Sciatic nerve (tissue), 2 donors: ENCODE measurements at places on chromosomes 3 and 15.

DNA sequence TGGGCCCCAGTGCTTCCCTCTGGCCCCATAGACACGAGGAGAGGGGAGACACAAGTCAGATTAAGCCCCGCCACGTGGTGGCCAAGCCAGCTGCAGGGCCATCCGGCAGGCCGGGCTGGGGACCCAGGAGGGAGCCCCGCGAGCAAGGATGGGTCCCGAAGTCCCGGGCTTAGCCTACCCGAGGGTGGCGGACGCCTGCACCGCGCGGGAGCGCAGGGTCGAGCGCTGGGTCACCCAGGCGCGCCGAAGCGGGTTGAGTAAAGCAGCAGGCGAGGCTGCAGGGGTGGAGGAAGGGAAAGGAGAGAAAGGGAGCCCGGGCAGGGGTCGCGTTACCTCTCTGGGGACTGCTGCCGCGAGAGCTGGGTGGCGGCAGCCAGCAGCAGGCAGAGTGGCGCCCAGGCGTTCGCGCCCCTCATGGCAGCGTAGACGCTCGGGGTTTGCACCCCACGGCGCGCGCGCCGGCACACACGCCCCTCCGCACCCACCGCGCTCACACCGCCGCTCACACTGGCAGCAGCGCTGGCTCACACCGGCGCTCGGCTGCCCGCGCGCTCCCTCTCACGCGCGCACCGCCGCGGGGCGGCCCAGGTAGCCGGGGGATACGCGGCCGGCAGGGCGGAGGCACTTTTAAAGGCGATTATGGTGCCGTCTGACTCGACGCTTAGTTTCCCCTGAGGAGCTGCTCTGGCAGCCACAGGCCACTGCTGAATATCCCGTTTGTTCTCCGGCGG lies at the start of gene PCOLCE2:
Gene PCOLCE2, minus strand, starts transcription at position 603 of the 731 bp plus-strand sequence. Its CDS starts 187 bp downstream, at position 416.
- DNase-seq = no peak

DNA sequence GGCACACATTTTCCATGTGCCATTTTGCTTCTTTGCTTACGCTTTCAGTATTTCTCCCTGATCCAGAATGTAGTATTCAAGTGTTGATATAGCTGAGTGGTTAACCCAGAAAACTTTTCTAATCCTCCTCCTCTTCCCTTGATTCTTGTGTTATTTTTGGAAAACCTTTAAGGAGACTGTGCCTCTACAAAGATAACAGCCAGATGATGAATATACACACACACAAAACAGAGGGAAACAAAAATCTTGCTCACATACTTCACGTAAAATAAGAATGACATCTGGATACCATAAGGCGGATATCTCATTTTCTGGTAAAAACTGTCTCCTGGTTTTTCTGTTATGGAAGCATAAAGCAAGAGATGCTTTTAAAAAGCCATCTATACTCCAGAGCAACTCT lies 295.8 kb upstream of the THBS1 start:
- no peak for DNase-seq

GRCh38 chr3:184677344-184678316 lies 34.2 kb downstream of the MAGEF1 start:
- no peak for DNase-seq

DNA sequence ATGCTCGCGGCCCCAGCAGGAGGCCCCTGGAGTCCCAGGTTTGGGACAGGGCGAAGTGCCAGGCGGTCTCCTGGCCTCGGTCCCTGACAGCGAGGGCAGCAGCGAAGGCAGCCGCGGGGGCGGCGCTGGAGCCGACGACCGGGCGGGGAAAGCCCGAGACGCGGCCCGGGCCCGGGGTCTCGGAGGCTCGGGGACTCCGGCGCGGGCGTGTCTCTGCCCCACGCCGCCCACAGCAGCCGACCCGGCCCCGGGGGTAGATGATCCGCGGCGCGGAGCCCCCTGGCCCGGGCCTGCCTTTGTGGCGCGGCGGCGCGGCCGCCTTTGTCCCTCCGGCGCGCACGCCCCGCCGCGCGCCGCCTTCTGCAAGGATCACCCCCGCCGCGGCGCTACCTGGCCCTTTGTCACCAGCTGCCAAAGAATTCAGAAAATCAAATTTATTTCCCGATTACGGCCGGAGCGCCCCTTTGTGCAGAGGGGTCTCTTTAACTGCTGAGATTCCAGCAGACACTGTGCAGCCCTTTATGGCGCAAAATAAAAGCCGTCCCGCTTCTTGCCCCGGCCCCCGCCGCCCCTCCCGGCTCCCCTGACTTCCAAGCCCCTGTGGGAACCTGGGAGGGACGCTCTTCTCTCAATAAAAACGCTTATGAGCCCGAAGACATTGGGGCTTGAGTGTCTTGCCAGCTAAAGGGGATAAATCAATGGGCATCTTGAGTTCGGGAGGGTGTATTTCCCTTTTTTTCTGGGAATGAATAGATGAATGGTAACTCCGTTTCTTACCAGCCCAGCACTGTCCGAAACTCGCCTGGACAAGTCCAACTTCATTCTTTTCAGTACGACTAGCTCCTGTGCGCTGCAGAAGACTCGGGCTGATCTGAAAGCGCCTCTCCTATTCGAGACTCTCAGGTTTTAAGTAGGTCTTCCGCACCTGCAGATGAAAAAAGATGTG lies 68.4 kb downstream of the HES1 start:
- no peak for DNase-seq

- peak; percentile 84 for DNase-seq
Observed at GRCh38 chr3:39146611-39147591, 6.5 kb downstream of the CSRNP1 start.

- peak; percentile 64 for DNase-seq
Observed at GRCh38 chr15:66702787-66703539, 927 bp downstream of the SMAD6 start.

GRCh38 chr3:183182732-183183610 lies 20.4 kb upstream of the LAMP3 start:
- DNase-seq = no peak

DNA sequence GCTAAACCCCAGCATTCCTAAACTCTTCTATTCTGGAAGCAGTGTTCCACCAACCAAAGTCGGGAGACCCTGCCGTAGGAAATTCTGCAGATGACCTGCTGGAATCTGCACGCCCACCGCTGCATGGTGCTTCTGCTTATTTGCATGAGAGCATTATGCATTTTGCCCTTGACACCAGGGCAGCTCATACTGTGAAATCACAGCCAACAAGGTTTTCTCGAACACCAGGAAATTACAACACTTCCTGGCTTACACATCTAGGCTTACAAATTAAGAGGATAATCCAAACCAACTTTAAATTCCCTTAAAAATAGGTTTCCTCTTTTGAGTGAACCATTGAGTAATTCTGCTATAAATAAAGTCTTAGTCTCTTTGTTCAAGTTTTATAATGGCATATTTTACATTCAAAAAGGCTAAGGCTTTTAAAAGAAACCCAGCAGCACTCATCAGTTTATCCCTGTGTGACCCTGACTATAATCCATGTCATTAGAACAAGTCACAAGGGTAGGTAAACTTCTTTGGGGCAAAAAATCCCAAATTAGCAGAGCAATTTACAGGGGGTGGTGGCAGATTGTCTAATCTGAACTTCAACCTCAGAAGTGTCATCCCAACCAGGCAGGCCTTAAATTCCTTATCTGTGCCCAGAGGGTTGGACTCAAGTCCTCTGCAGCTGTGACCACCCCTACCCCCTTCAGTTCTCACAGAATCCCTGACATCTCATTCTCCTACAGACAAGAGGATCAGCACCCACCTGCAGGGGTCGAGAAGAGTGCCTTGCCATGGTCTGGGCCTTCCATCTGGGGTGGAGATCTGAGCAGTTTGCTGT lies 33.5 kb upstream of the RBP1 start:
- no peak for DNase-seq

DNA sequence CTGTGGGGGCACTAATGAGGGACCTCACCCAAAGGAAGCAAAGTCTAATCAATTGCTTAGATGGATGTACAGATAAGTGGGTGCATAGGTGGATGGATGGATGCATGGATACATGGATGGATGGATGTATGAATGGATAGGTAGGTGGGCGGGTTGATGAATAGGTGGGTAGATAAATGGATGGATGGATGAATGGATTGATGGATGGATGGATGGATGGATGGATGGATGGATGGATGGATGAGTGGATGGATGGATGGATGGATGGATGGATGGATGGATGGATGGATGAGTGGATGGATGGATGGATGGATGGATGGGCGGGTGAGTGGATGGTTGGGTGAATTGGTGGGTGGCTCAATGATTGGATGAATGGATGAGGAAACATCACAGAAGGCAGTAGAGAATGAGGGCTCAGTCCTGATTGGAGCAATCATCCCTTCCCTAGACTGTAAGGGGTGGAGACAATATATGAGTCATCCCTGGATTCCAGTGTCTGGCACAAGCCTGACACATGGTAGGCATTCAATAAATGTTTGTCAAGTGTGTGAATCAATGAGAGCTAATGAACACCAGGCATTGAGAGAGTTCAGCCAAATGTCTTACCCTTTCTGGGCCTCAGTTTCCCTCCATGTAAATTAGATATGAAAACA lies 40.4 kb upstream of the PXYLP1 start:
- DNase-seq = no peak

- no peak for DNase-seq
Observed at GRCh38 chr15:98718426-98719136, 70.2 kb downstream of the IGF1R start.

- no peak for DNase-seq
Observed at GRCh38 chr15:71447328-71448250, 332.3 kb downstream of the THSD4 start.

GRCh38 chr3:55658690-55659562 lies 171.8 kb upstream of the WNT5A start:
- no peak for DNase-seq

GRCh38 chr3:107637416-107638183 lies 114.8 kb downstream of the BBX start:
- no peak for DNase-seq

GRCh38 chr15:67892559-67893377 lies 52.9 kb upstream of the RNU6-1 start:
- DNase-seq = no peak

DNA sequence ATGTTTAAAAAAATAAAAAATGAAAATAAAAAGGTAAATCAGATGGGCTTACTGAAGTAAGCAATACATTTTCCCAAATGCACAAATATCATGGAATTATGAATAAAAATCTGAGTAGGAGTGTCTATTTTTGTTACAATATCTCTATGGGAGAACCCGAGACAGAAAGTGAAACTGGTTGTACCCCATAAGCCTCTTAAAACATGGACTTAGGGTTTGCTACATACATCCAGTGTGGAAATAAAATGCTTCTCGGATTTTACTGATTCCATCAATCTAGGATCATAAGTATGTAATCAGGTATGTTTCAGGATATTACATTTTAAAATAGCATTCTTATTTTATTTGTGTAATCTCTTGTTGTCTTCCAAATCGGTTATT lies 177.8 kb upstream of the CDIN1 start:
- no peak for DNase-seq

- DNase-seq = no peak
Observed at GRCh38 chr15:40330368-40330836, 6.9 kb downstream of the INAFM2 start.

GRCh38 chr3:42118762-42119361 lies 27.7 kb downstream of the TRAK1 start:
- no peak for DNase-seq

- DNase-seq = peak; percentile 33
Observed at GRCh38 chr15:67805666-67806516, 19.4 kb upstream of the SKOR1 start.

GRCh38 chr3:173354124-173354523 lies 43.4 kb upstream of the NLGN1 start:
- no peak for DNase-seq

DNA sequence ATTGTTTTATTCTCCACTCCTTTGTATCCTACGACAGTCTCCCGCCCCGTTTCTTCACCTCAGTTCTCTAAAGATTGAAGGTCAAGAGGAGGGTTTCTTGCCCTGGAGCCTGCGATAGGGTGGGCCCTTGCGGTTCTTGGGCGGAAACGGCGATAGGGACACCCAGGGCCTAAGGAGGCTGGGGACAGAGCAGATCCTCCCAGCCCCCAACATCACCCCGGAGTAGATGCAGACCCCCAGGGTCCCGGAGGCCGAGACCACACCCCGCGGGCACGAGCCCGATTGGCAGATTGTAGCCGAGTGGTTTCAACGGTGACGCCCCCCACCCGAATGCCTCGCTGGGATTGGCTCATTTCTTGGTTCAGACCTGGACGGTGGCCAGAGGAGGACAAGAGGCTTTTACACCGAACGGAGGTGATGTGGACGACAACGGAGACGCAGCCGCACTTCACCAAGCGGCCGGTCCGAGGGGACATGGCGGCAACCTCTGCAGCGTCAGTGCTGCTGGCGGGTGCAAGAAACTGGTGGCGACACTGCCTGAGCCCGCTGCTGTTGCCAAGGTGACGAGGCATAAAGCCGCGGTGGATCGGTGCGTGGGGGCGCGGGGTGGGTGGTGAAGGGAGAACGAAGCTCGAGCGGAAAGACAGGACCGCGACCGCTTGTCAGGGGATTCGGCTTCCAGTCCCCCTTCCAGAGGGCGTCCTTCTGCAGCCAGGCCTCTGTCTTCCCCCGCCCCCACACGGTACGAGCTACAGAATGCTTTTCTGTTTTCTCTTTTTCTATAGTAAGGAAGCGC lies 19.0 kb upstream of the MCF2L2 start:
- DNase-seq = peak; percentile 90

DNA sequence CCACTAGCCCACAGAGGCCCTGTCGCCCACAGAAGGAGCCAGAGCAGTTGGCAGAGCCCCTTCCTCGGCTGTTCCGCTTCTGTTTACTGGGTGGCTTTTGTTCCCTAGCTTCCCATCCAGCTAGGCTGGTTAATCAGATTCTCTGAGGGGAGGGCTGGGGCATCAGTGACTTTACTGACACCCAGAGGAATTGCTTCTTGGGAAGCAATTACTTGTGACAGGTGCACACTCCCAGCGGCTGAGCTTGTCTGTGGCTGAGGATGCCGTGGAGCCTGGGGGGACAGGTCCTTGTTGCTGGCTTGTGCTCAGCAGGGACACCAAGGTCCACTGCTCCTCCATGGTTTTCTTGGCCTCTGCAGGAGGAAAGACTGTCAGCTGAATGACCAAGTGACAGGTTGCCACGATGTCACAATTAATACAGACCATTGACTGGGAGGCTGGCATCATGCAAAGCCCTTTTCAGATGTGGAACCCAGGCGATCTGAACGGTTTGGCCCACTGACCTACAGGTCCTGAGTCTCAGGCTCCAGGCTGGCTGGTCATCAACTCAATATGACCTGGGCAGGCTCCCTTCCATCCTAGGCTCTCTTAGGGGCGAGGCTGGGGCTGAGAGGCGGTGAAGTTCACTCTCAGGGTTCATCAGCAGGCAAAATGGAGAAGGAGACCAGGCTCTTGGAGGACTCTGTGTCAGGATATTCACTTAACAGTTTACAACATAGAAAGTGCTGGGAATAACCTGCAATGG lies 31.8 kb upstream of the SFMBT1 start:
- peak; percentile 41 for DNase-seq

DNA sequence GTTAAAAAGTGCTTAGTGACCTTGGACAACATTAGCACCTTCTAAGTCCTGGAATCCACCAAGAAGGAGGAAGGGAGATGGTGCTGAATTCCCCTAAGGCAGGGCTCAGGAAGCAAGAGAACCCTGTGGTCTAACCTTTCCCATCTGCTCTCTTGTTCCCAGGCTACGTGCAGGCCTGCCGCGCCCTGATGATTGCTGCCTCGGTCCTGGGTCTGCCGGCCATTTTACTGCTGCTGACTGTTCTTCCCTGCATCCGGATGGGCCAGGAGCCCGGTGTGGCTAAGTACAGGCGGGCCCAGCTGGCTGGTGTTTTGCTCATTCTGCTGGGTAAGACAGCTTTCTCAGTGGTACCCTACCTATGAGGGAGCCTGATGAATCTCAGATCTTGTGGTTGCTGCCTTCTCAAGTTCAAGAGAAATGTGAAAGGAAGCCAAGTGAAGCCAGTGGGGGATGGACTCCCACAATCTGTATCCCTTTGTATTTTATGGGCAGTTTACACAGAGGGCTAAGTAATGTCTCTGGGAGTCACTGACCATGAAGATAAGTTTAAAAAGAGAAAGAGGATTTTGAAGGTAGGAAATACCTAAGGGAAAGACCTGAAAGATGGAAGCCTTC lies 4.4 kb downstream of the CLDN11 start:
- peak; percentile 69 for DNase-seq
